ENCODE measurements at places on chromosomes 2 and 18.
A peak's percentile ranks its signal among the peaks of the same experiment; 100 is the strongest.

DNA sequence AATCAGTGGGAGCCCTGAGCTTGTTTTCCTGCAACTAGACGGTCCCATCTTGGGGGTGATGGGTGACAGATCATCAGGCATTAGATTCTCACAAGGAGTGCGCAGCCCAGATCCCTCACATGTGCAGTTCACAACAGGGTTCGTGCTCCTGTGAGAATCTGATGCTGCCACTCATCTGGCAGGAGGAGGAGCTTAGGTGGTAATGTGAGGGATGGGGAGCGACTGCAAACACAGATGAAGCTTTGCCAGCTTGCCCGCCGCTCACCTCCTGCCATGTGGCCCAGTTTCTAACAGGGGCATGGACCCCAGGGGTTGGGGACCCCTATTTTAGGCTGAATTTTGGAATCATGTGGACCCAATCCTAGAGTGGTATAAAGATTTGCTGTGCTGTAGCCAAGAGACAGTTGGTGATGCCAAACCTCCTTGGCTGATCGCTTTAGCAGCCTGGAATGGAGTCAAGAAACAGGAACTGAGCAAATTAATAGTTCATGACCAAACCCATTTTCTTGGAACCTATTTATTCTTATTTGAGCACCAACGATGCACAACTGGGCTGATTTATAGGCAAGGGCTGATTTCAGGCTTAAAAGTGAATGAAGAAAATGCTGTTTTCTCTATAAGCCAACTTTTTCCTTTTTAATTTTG is 25.7 kb downstream of the LPIN1 start:
- DNase-seq: no peak

GRCh38 chr2:110101901-110102803 is 13.5 kb downstream of the MALL start:
- no peak for DNase-seq

GRCh38 chr18:54031243-54031642 is 193.2 kb downstream of the MBD2 start:
- no peak for DNase-seq

DNA sequence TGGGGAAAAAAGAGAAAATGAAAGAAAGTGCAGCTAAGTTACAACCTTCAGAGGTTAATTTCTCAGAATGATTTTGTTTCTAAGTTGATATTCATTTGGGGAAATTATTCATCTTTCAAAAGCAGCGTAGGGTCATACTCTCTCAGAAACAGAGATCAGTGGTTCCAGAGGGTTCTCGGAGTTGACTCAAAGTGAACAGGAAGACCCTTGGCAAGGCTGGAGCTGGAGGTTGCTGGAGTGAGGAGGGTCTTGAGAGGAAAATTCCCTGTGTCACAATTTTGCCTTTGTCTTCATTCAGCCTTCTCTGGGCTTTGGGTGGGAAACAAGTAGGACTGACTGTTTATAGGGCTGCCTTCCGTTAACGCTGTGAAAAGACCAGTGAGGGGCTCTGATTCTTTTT is 168.2 kb downstream of the ICOS start:
- DNase-seq: no peak

DNA sequence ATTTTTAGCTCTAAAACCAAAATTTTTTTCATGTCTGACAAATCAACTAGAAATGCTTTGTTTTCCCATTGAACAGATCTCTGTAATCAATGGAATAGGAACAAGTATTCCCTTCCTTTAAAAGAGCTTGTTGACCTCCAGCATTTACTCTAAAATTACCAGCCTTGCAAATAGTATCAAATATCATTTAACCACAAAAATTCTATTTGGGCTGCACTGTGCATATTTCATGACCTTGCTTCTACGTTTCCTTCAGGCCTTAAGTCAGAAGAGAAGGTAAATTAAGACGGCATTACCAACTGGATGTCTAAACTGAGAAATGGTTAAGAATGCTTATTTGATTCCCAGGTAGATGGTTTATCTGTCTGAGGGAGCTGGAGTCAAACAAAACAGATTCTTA is 33.3 kb upstream of the NRXN1 start:
- no peak for DNase-seq

GRCh38 chr18:57784034-57784800 is 18.9 kb downstream of the ATP8B1 start:
- no peak for DNase-seq

GRCh38 chr2:70964596-70965386 is 13.6 kb upstream of the ANKRD53 start:
- DNase-seq: peak; percentile 70

DNA sequence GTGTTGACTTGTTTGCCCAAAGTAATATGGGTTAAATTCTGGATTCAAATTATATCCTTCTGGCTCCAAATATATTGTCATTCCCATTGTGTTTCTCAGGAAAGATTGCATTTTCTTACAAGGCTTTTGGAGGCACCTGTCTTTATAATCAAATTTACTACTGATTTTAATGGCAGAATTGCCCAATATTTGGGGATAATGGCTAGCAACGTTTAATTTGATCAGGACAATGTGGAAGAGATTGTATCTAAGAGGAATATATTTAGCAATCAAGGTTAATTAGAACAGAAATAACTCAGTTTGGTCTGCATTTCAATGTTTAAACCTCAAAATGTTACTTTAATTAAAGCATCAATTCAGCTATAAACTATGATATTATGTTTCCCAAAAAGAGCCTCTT is 41.7 kb upstream of the ZNF804A start:
- no peak for DNase-seq

- DNase-seq: no peak
Measured at GRCh38 chr2:88857274-88857741, 165.8 kb downstream of the RPIA start.

DNA sequence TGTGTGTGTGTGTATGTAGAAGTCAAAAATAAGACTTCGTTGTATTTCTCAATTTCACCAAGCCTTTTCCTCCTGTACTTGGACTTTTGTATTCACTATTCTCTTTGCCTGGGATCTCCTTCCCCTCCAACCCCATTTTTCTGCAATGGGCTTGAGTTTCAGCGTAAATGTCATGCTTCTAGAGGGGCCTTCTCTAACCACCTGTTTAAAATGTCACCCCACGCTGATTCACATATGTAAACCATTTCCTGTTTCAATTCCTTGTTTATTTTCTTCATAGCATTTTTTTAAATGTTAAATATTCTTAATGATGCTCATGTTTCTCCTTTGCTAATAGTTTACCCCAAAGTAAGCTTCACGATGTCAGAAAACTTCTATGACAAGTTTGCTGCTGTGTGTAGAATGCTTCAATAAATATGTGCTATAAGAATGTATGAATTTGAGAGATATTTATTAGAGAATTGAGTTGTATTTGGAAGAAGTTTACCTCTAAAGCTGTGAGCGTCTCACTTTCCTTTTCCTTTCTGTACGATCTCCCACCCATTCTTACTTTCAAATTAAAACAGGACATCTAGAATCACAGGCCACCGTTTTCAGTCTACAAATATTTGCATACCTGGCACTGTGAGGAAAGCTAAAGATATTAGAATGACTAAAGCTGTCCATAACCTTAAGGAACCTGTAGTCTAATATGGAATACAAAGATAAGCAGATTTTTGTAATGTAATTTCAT is 762.4 kb downstream of the LRRTM4 start:
- DNase-seq: no peak

DNA sequence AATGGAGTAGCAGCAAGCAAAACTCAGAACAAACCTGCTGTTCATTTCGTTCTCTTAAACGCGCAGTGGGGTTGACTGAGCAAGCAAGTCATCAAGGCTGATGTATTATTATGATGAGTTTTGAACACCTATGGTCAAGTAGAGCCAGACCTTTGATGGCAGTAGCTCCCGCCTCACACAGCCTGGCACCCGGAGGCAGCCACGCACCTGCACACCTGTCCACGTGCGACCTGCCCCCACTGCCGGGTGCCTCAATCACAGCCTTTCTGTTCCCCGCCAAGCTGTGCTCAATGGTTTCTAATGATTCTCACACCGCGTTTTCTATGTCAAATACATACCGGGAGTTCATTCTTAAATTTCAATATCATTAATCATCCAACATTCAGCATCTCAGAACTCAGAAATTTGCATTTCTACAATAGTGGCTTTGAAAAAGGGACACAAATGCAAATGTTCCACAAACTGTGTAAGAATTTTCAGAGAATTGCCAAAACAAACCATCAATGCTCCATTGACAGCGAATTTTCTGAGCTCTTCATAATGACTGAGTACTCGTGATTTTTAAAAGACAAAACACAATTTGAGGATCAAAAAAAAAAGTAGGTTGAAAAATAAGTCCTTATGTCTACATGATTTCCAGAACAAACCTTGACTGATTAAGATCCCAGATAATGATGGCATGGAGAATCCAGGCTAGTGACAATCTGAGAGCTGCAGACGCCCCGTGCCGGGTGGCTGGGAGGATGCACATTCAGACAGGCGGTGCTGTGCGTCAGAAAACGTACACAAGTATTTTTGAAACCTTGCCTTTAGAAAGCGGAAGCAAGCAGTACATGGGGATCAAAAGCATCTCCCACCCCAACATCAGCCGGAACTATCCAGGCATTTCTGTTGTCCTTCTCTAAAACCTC is 56.6 kb downstream of the HDAC4 start:
- no peak for DNase-seq

GRCh38 chr2:239321596-239322415 is 79.0 kb downstream of the HDAC4 start:
- DNase-seq: peak; percentile 30

DNA sequence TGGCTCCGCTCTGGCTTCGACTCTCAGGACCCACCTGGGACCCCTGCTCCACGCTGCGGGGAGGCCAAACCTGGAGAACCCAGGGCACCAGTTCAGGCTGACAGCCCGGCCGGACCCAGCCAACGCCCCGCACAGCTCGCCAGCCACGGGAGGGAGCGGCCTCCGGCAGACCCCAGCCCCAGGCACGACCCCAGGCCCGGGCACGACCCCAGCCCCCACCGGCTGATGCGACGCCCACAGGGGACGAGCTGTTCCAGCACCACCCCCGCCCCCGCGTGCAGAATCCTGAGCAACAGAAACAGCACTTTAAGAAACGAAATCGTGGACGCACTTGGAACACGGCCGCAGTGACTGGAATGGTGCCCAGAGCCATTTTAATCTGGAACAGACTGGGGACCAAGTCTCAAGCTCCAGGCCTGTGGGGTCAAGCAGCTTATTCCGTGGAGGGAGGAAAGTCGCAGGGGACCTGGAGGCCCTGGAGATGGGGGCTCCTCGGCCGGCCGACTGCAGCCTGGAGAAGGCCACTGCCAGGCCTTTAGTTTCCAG is 74.2 kb downstream of the MBP start:
- DNase-seq: no peak

GRCh38 chr2:62354771-62355561 is 151.0 kb downstream of the TMEM17 start:
- no peak for DNase-seq

GRCh38 chr18:67265464-67266245 is 250.9 kb downstream of the DSEL start:
- no peak for DNase-seq
